Activated gamma-delta T cell (primary cell): ENCODE measurements at places on chromosomes 5 and 9.

DNA sequence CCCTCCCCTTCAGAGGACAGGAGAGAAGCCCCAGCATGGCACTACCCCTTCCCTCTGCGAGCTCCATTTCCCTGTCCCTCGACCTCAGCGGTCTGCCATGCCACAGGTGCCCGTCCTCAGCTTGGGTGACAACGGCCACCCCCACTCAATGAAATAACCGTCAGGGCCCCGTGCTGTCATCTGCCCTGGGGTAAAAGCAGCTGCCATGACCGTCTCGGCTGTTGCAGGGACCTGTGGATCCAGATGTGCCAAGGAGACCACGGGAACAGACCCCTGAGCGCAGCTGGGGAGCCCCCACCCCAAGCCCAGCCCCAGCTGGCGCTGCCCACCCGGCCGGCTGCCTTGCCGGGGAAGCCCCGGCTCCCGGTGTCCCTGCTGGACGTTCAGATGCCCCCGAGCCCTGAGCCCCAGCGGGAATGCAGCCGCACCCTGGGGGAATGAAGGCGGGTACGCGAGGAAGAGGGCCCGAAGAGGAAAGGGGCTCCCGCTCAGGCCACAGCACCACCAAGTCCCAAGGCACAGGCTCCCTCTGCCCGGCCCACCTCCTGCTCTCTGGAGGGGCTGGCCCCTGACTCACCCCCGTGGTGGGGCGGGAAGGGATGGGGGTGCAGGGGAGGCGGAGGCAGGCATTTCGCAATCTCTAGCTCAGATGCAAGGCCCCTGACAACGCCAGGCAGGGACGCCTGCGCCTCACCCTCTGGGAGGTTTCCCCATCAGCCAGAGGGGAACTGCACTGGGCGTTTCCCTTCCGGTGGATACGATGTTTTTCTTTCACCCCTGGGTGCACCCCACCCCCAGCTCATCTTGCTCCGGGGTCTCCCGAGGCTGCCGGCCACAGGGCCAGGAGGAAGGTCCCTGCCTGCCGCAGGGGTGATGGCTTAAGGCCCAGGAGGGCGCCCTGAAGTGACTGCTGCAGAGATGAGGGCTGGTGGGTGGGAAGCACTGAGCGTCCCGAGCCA is 49.2 kb downstream of the NACC2 start:
- no peak for DNase-seq

- no peak for DNase-seq
Observed at GRCh38 chr5:171667341-171668096, 118.1 kb upstream of the SMIM23 start.

DNA sequence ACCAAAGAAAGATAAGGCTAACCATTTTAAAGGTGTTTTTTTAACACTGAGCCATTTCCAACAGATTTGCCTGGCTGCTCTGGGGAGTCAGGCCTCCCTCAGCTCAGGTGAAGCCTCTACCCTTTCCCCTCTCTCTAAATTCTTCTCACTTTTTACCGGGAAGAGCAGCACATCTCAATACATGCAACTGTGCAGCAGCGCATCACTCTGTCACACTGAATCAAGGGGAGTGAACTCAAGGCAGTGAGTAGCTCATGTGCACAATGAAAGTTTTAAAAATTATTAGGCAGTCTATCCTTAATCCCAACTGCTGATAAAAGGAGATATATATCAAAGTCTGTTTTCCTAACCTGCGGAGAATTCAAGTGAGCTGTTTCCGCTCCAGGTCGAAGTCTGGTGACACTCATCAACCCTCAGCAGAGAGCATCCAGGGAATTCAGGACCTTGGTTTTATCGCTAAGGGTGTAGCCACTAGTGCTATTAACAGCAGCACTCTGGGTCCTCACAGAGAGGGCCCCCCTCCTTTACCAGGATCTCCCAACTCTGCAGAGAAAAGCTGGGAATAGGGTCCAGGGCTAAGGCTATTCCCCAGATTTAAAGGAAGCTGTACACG is 1.0 kb downstream of the CEMIP2 start:
- DNase-seq, result no peak

- DNase-seq, result no peak
Observed at GRCh38 chr9:76564297-76564696, 105.3 kb downstream of the GCNT1 start.

GRCh38 chr5:98804066-98804465 is 30.6 kb downstream of the RGMB start:
- DNase-seq, result no peak

DNA sequence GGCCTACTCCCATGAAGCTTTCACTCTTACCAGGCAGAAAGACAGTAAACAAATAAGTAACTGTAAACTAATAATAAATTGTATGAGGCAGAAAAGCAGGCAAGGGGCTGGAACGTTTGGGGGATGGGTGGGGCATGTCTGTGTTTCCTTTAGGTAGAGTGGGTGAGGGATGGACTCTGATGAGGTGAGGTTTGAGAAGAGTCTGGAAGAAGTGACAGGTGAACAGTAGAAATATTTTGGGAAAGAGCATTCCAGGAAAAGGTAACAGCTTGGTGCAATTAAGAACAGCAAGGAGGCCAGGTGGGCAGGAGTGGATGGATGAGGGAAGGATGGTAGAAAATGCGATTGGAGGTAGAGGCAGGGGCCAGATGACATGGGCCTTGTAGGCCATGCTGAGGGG is 56.5 kb downstream of the PTTG1 start:
- no peak for DNase-seq

- DNase-seq, result no peak
Observed at GRCh38 chr5:97026721-97027120, 90.8 kb downstream of the LNPEP start.

DNA sequence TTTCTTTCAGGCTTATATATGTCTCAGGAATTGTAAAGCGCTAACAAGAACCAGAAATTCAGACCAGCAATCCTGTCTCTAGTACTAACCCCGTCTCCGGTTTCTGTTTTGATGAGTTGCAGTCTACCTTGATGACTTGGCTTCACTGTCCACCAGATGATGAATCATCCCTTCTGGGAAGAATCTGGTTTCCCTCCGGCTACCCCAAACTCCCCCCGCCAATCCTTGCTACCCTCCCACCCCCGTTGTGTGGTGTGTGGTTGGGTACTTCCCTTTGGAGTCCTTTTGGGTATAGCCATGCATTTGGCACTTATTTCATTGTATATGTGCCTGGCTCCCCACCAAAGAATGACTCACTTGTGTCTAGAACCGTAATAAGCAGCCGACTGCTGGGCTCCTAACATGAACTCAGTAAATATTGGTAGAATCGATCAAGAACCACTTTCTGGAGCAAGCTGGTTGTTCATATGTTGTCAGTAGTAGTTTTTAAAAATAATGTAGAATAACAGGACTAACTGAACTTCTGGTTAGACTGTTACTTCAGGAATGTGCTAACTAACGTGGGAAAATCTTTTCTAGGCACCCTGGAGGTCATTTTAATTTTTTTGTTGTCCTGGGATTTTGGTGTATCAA is 8.3 kb upstream of the TGFBI start:
- DNase-seq, result no peak

- DNase-seq, result no peak
Observed at GRCh38 chr5:123810746-123811340, 298.9 kb downstream of the CSNK1G3 start.

GRCh38 chr5:17831279-17831678 is 197.0 kb downstream of the TAF11L14 start:
- DNase-seq, result no peak

GRCh38 chr9:99782962-99783718 is 38.5 kb upstream of the NR4A3 start:
- no peak for DNase-seq

DNA sequence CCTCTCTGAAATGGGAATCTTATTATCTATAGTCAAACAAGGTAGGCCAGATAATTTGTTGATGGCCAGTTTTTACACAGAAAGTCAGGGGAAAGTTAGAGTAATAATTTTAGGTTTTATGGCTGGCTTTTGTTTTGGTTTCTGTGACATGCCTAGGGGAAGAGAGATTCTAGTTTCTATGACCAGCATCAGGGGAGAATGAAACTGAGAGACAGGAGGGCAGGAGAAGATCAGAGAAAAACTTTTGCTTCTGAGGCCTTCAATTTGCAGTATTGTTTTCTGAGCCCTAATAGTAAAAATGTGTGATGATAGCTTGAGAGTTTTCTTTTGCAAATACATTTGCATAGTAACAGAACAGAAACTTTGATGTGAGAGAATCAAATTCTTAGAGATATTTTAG is 564.3 kb downstream of the ZNF608 start:
- DNase-seq, result no peak
